Activated CD8-positive, alpha-beta memory T cell treated with anti-CD3 and anti-CD28 coated beads, Interleukin-2, amount 50 U/mL, for 4 hours (primary cell): ENCODE measurements at places on chromosomes 3 and 15.

DNA sequence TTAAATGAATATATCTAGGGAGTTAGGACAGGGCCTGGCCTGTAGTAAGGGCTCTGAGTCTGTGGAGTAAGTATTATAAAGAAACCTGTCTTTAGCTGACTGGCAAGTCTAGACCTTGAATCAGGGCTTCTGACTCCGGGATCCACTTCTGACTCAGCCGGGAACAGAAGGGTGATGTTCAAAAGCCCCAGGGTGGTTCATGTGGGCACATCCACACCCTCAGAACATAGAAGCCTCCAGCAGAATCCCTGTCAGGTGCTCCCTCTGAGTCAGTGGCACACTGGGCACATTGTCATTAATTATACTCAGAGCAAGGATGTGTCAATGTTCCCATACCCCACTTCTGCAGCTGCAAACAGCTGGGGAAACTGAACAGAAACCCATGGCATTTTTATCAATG lies 26.7 kb upstream of the SNRK start:
- DNase-seq: no peak

GRCh38 chr15:60614028-60614427 lies 135.1 kb upstream of the ICE2 start:
- DNase-seq: no peak

GRCh38 chr3:89108291-89108550 lies 800 bp downstream of the EPHA3 start:
- no peak for DNase-seq

GRCh38 chr15:68370768-68371151 lies 61.2 kb downstream of the ITGA11 start:
- DNase-seq: no peak

DNA sequence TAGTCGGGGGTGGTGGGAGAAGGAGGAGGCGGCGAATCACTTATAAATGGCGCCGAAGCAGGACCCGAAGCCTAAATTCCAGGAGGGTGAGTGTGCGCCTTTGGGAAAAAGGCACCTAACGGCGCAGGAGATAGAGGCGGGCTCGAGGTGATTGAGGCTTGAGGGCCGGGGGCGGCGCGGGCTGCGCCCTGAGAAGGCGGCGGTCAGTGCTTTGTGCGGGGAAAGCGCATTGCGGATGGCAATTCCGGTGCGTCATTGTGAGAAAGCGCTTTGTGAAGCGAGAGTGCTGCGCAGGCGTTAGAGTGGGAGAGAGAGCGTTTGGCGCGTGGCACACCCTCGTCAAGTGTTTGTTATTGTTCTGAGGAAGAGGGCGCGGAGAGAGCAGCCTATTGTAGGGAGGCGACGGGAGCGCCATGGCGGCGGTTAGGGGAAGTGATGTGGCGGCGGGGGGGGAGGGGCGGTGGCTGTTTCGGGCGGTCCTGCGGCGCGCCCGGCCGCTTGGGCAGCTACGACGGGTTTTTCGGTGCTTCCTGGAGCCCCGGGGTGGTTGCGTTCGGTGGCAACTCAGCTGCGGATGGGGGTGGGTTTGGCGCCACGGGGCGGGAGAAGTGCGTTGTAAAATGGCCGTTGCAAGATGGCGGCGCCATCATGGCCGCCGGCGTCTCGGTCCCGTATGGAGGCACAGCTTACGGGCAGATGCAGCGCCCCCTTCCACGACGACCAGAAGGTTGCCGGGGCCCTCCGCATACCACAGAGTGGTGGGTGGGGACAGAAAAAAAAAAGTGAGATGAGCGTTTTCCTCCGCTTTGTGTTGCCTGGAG lies 492 bp downstream of the MORF4L1 start:
- peak; percentile 88 for DNase-seq

DNA sequence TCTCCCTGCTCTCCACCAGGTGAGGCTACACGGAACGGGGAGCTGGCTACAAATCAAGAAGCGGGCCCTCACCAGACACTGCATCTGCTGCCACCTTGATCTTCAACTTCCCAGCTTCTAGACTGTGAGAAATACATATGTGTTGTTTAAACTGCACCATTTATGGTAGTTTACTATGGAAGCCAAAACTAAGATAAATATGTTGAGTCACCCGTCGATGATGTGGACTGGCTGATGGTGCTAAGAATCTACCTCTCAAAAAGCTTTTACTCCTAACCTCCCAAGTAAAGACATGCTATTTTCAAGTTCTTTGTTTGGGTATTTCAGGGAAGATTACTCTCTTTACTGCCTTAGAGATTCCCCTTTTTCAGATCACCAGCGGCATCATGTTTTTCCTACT lies 110.9 kb downstream of the VGLL3 start:
- no peak for DNase-seq

- no peak for DNase-seq
Observed at GRCh38 chr15:31476236-31476810, 149.7 kb downstream of the KLF13 start.

DNA sequence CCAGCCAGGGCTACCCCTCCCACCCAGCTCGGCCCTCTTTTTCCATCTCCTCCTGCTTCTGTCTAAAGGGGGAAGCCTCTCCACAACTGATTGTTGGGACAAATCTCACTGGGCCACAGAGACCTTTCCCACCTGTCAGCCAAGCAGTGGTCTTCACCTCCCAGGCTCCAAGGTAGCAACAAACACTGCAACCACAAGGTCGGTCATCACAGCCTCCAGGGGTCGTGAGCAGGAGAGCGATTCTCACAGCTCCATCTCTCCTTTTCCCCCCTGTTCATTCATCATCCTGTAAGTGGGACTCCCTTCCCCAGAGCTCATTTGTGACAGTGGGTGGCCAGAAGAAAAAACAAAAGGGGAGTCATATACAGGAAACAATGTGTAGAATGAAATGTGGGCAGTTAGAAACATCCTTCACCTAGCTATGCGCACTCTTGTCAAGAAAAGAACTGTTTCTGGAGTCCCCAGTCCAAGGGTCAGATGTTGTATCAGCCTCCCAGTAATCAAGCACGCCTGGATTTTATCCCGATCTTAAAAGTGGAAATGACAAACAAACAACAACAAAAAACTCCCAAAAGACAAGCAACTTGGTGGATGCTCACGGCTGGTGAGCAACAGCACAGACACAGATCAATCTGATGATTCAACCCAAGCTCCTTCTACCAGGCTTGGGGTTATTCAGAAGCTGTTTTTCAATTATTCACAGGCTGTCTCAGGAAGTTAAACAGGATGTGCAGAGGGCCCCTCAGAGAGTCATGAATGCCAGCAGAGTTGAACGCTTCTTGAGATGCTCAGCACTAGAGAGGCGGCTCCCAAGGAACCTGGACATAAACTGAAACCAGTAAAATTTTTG lies 22.4 kb downstream of the LYZL4 start:
- peak; percentile 24 for DNase-seq

- no peak for DNase-seq
Observed at GRCh38 chr3:100641471-100642032, 32.2 kb downstream of the ADGRG7 start.

DNA sequence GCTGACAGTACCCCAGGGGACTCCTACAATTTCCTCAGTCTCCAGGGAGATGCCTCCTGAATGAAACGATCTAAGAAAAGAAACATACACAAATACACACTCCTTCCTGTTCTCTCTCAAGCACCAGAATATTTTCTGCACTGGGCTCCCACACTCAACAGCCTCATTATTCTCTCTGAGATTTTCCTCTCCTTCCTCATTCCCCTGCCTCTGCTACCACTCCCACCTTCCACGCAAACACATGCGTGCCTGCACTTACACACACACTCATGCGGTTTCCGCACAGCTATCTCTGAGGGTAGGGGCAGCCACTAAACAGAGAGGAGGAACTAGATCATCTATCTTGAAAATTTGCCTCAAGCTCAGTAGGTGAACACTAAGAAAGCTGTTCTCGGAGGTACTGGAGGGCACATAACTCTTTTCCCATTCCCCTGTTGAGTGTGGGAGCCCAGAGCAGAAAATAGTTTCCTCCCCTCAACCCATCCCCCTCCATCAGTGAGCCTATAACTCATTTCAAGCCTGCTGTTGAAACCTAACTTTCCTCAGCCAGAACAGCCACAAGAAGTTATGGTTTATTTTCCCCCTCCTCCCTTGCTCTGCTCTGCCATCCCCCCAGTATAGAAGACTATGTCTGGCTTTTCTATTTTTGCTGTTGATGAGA lies 30.5 kb upstream of the TIPARP start:
- DNase-seq: no peak

DNA sequence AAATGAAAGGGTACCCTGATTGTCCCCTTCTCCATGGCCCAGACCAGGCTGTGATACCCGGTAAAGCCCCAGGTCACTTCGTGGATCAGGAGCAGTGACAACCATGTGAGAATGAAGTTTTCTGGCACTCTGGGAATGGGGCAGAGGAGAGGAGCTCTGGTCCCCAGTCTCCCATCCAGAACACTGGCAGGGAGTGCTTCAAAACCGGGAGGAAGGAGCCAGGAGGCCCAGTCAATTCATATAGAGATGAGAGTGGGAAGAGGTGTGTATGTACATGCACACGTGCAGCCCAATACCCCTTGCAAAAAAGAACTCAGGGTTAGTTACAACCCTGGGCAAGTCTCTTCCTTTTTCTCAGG lies 101.4 kb upstream of the TLE3 start:
- no peak for DNase-seq

- DNase-seq: no peak
Observed at GRCh38 chr15:39171944-39172368, 408.9 kb upstream of the THBS1 start.

DNA sequence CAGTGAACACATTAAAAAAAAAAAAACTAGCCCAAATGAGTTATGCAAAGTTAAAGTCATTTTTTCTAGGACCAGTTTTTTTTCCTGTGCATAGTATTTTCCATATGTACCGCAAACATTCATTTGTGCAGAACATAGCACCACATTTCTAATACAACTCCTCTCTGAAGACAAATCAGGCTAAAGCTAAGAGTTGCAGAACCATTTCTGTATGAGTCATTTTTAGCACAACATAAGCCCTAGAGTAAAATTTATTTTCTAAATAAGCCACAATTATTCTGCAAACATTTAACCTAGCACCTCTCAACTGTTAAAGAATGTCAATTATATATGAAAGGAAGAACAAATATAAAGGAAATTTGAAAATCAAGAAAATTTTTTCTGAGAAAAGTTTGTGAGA lies 375.8 kb downstream of the TIGIT start:
- DNase-seq: no peak

DNA sequence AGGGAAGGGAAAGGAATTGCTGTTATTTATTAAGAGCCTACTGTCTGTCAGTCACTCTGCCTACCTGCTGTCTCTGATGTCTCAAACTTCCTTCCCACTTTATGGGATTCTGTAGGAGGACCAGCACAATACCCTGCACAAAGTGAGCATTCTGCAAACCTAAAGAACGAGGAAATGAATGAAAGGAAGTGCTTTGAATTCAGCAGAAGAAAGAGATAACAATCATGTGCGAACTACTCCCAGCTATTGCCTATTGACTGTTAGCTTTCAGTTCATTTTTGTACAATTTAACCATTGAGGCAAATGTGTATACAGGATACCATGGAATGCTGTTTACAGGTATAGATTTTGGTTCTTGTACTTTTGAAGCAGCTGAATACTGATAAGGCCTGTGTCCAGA lies 66.8 kb downstream of the CMSS1 start:
- no peak for DNase-seq

DNA sequence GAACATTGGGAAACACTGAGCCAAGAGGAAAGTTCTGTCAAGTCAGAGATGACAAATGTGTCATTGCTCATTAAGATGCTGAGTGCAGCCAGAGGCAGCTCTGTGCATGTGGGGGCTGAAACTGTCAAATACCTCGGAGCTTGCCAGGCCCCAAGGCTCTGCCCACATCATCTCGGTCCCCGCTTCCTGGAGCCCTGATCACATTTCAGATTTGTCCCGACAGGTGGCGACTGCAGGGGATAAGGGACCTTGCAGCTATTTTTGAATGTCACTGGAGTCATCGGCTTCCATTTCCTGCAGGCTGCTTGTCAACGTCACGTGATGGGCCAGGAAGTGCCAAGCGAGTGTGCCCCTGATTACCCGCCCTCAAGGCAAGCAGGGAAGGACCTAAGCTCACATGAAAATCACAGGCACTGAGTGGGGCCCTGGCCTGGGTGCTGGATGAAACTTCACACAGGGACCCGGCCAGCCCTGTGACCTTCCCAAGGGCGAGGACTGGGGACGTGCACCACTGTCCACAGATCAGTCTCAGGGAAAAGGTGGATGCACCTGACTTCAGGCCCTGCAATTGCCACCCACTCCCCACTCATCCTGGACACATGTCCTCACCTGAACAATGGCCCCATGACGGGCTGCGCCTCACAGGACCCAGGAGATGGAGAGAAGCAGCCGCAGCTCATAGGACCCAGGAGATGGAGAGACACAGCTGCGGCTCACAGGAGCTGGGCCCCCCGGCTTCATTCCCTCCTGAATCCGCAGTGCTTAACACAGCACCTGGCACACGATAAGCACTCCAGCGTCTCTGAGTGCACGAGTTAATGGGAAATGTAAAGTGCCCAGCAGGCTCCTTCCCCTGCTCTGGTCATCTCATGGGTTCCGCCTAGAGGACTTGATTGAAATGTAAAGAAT lies 73.4 kb downstream of the NUP210 start:
- peak; percentile 73 for DNase-seq

GRCh38 chr15:93274257-93274656 lies 185.2 kb upstream of the RGMA start:
- no peak for DNase-seq

GRCh38 chr3:127665586-127665985 lies 7.2 kb upstream of the ABTB1 start:
- DNase-seq: no peak

DNA sequence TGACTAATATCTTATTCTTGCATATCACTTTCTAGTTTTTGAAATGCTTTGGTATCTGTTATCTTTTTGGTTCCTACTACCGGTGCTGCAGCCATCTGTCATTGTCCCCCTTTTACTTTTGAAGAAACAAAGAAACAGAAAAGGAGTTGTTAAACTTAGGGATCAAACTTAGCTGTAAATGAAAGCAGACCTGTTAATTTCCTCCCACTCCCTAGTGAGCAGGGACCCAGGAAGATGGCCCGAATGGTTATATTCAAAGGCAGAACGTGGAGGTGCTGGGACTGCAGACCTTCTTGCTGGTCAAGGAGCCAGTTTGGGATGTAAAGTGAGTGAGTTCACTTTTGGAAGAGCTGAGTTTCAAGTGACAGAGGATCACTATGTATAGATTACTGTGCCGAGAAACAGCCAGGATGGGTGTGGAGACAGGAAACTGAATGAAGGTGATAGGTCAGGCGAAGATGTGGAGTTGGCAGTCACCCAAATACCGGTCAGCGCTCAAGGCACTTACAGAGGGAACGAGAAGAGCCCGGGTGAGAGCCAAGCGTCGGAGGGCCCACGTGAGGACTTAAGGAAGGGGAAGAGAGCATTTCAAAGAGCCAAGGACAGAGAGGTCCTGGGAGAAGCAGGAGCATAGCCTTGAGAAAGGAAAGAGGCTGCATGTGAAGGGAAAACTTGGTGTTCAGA lies 20.1 kb downstream of the KBTBD8 start:
- no peak for DNase-seq

- DNase-seq: no peak
Observed at GRCh38 chr3:194395212-194395611, 3.9 kb downstream of the GP5 start.

DNA sequence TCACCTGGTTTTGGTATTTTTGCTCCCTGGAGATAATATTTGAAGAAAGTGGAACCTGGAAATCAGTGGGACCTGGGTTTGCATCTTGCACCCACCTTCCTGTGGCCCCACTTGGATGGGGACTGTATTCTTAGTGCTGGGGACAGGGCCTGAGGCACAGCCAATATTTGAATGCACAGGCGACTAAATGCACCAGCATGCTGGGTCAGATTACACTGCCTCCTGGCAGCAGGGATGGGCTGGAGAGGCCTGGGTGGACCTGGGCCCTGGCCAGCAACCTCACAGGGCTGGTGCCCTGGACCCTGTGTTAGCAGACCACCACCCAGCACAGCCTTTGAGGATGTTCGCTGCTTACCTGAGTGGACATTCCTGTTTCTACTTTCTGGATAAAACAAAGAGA lies 10.5 kb downstream of the ITIH4 start:
- DNase-seq: no peak

GRCh38 chr3:114709102-114709501 lies 415.3 kb downstream of the TIGIT start:
- no peak for DNase-seq
